ENCODE measurements at places on chromosomes 6 and 20. TPM values are rescaled to one million over a fixed set of nuclear protein-coding genes. Genes with fewer than 3 reads are reported as not detected.

DNA sequence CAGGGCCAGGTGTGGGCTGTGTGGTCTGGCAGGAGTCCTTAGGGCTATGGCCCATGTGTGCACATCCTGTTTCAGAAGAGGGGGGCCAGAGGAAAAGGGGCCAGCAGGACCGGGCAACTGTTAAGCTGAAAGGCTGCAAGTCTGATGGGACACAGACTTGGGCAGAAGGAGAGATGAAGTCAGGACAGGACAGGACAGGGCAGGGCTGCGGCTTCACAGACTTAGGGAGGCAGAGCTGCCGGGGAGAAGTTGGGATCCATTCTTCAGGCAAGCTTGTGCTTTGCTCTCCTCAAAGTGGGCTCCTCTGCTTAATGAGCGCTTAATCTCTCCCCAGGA, 28.7 kb downstream of the MOCS1 start:
- no peak for DNase-seq

DNA sequence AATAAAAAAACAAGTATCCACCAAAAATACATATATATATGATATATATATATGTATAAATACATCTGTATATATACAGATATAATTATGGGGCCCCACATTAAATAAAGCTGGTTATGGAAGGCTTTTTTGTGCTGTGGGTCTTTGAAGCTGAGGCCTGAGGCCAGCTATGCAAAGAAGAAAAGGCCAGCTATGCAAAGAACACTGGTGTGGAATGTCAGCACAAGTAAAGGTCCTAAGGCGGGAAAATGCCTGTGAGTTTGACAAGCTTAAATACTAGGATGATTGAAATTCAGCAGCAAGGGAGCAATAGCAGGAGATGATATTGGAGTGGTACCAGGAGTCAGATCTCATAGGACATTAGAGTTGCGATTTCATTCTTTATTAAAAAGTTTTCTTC, 25.2 kb downstream of the ADGRF1 start:
- DNase-seq, result no peak

- DNase-seq, result peak; percentile 79
These were observed 20.9 kb upstream of the EPM2A start for GRCh38 chr6:145756170-145756662.

Gene OOEP
- total RNA-seq, result not detected

DNA sequence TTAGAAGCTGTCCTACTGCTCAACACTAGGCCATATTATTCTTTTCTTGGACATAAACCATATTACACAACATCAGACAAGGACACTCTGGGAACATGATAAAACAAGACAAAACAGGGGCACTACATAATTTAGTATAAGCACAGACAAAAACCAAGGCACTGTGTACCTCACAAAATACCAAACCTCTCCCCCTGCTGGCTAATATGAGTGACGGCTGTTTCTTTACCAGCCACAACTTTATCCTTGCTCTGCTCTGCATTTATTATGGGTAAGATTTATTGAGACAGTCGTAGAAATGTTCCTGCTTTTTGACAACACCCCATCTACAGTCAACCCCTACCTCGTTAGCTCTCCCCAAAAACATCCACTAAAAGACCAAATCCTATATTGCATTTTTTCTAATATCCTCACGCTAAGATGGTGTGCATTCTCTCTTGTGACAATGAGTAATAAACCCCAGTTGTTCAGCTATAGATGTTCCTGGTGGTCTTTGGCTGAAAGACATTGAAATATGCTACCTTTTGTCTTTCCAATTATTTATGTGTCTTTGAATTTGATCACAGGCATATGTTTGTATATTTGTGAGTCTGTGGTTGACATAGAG, 23.8 kb upstream of the POLR1H start:
- DNase-seq, result peak; percentile 49

GRCh38 chr6:741410-742339, 48.7 kb upstream of the EXOC2 start:
- DNase-seq, result no peak
